ENCODE measurements at places on chromosomes 4 and X. TPM values are rescaled to one million over a fixed set of nuclear protein-coding genes. Genes with fewer than 3 reads are reported as not detected.
A peak's percentile ranks its signal among the peaks of the same experiment; 100 is the strongest.

GRCh38 chr4:14269824-14270223, 642.3 kb upstream of the BOD1L1 start:
- DNase-seq: no peak

The CDKN2AIP gene
- total RNA-seq: 21.2 TPM

GRCh38 chr4:41012293-41012692, 202.0 kb downstream of the APBB2 start:
- no peak for DNase-seq

The ADGRG4 gene
- not detected for total RNA-seq

DNA sequence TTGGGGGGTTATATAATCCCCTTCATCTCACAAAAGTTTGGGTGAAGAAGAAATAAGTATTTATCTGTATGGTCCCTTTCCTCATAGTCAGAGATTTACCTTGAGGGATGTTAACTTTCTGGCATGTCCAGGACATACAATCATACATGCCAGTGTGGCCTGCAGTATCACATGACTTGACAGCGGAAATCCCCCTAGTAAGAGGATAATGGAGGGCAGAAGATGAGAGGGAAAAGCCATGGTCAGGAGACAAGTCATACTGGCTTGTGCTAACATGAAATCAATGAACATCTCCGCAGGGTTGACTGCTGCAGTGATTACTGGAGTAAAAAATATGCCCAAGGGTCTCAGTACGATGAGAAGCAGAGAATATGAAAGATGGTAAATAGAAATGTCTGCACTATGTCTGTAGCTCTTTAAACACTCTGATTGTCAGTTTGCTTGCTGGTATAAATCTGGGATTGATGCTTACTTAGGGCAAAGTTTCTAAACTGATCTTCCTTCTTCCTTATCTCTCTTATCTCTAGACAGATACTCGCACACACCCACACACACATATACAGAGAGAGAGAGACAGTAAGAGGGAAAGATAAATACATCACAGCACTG, 1385.6 kb upstream of the ADGRL3 start:
- no peak for DNase-seq

DNA sequence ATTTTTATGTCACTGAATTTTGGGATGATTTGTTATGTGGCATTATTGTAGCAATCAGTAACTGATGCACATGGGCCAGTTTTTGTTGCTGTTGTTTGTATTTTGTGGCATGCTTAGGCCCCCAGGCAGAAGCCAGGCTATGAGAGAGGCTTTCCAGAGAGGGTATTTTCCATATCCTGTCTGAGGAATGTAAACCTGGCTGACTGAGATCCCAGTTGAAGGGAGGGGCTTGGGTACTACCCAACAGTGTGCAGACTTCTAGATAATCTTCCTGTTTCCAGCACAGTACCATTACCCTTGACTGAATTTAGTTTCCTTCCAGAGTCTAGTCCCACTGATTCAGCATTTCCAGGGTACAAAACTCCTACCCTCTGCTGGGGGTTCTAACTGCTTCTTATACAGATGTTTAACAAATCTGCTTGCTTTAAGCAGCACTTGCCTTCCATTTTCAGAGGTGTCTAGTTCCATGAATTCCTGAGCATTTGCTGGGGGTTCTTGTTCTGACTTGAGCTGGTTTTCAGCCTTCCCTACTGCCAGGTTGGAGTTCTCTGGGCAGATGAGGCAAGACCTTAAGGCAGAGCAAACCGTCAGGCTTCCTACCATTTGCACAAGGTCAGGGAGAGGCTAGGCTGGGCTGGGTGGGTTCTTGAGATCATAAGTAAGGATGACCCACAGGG, 104.7 kb upstream of the EGFL6 start:
- DNase-seq: peak; percentile 2

GRCh38 chr4:139735381-139736273, 70.0 kb downstream of the MGST2 start:
- DNase-seq: no peak

- DNase-seq: peak; percentile 15
Measured at GRCh38 chrX:15853586-15854079, 980 bp downstream of the AP1S2 start.

The EDA2R gene
- total RNA-seq: not detected

The SPACA5 gene
- total RNA-seq: not detected

DNA sequence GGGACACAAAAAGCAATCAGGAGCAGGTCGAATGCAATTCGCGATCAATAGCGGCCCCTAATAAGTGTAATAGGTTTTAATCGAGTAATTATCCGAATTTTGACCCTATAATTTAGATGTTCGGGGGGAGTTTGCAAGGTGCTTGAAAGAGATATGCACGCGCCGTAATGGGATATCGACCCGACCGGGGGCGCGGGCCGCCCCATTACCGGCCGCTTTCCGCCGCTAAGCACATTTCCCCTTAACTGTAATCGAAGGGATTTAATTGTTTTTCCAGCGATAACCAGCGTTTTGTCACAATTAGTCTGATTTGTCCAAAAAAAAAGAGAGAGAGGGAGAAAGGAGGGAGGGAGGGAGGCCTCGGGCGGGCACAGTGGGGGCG, 997 bp downstream of the NKX1-1 start:
- no peak for DNase-seq

The AKAP14 gene
- not detected for total RNA-seq

DNA sequence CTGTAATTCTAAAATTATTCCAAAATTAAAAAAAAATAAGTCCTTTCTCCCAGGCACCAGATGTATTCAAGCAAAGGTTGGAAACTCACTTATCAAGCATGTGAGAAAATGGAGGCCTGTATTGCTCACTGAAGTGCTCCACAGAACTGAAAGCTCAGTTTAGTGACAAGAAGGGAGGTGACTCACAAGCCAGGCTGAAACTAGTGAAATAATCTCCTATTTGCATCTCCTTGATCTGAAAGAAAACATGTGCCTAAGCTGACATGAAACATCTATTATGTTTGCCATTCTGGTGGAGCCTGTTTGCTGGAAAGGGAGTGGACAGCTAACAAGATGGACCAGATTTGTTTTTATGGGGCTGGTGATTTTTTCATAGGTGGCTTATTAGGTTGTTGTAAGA, 54.0 kb upstream of the AMELX start:
- DNase-seq: peak; percentile 86
